ENCODE measurements at places on chromosomes 2 and 18.

DNA sequence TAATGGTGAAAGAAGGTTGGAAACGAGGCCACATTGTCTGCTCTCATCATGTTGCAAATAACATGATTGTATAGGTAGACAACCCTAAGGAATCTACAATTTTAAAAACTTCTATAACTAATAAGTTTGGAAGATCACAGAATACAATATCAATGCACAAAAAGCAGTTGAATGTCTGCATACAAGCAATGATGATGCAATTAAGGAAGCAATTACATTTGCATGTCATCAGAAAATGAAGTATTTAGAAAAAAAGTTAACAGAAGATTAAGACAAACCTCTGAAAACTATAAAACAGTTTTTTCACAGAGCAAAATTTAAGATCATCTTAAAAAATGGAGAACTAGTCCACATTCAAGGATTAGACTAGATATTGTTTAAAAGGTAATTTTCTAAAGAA, 181.1 kb downstream of the METTL4 start:
- no peak overlapping the region for H3K4me3 ChIP-seq
- no peaks in the 10 kb centered on the region for H3K36me3 ChIP-seq
- no peak for DNase-seq
- no peaks in the 10 kb centered on the region for H3K4me1 ChIP-seq
- peaks cover 5% of the 10 kb centered on the region for H3K27me3 ChIP-seq

GRCh38 chr18:957829-958228, 53.2 kb downstream of the ADCYAP1 start:
- peaks cover 10% of the 10 kb centered on the region for H3K27me3 ChIP-seq
- no peaks in the 10 kb centered on the region for H3K4me1 ChIP-seq
- H3K4me3 ChIP-seq = no peak overlapping the region
- H3K36me3 ChIP-seq = no peaks in the 10 kb centered on the region

DNA sequence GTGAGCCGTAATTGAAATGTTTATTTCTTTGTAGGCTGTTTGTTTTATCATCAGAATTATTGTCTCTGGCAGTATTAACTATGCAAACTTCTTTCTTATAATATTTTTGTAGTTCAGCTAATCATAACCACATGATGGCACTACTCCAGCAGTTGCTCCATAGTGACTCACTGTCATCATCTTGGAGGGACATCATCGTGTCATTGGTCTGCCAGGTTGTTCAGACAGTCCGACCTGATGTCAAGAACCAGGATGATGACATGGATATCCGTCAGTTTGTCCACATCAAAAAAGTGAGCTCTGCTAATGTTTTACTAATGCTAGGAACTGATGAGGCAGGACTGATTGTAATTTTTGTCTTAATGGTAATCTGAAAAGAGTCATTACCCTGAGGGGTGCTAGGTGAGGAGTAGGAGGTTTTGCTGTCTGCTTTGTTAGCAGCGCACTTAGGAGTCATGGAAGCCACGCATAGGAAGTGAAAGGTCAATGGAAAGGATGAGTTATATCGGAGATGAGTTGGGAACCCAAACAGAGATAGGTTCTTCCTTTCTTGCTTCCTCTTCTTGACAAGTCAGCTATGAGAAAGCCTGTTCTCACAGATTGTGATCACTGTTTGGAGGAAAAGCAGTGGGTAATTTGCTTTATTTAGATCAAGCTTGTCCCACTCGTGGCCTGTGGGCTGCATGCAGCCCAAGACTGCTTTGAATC, 49.2 kb downstream of the PIKFYVE start:
- H3K4me3 ChIP-seq = no peak overlapping the region
- H3K27me3 ChIP-seq = no peaks in the 10 kb centered on the region
- H3K27ac ChIP-seq = no peak overlapping the region

GRCh38 chr2:213122725-213123124, 28.7 kb downstream of the IKZF2 start:
- no peak for DNase-seq
- H3K4me3 ChIP-seq = no peak overlapping the region
- no peaks in the 10 kb centered on the region for H3K27me3 ChIP-seq

GRCh38 chr18:10114717-10115463, 201.1 kb downstream of the VAPA start:
- H3K4me1 ChIP-seq = no peaks in the 10 kb centered on the region
- H3K4me3 ChIP-seq = no peak overlapping the region
- no peak for DNase-seq

- H3K4me1 ChIP-seq = no peaks in the 10 kb centered on the region
- H3K27me3 ChIP-seq = peaks cover 4% of the 10 kb centered on the region
- H3K27ac ChIP-seq = no peak overlapping the region
- no peak overlapping the region for H3K4me3 ChIP-seq
These were observed 100.2 kb downstream of the BCL11A start for GRCh38 chr2:60453301-60453700.

DNA sequence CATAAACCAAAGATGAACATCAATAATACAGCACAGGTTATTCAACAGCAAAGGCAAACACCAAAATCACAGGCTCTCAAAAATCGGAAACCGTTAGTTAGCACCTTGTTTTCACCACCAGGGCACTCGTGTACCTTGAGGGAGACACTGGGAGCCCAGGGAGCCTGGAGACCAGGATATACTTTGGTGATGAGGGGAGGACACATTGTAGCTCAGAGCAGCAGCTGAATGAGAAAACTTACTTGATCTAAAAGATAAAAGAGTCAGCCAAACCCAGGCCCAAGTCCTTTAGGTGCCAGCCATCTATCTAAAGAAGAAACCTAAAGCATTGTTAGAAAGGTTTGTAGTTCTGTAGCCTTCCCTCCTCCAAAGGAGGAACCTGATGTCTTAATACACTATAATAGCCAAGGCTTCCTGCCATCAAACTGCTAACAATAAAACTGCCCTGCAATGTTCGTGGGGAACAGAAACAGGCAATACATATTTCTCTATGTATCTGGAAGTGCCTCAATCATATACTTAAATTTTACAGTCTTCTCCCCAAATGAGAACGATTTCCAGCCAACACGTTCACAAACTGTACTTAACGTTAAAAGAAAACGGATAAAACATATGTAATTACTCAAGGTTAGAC, 19.3 kb downstream of the BCL11A start:
- H3K4me3 ChIP-seq = no peak overlapping the region
- DNase-seq = no peak
- H3K27me3 ChIP-seq = peaks cover 52% of the 10 kb centered on the region
- H3K4me1 ChIP-seq = no peaks in the 10 kb centered on the region

GRCh38 chr2:233011702-233012131, 1.3 kb downstream of the NGEF start:
- no peak for DNase-seq
- peaks cover 4% of the 10 kb centered on the region for H3K27me3 ChIP-seq
- H3K36me3 ChIP-seq = no peaks in the 10 kb centered on the region
- no peak overlapping the region for H3K4me3 ChIP-seq
- H3K4me1 ChIP-seq = no peaks in the 10 kb centered on the region
- no peak overlapping the region for H3K27ac ChIP-seq

Data from activated CD4-positive, alpha-beta memory T cell treated with anti-CD3 and anti-CD28 coated beads, Interleukin-2, amount 10 ng/mL, durations not matched to agents 7 days and 5 days (primary cell).